IMR-90 (cell line): ENCODE measurements at places on chromosomes 3 and 15. TPM values are rescaled to one million over a fixed set of nuclear protein-coding genes. Genes with fewer than 3 reads are reported as not detected.

- no peaks in the 10 kb centered on the region for H3K36me3 ChIP-seq
- no peaks in the 10 kb centered on the region for H3K27me3 ChIP-seq
- DNase-seq, result no peak
- no peak overlapping the region for H3K4me3 ChIP-seq
- no peaks in the 10 kb centered on the region for H3K4me1 ChIP-seq
- no peak overlapping the region for H3K27ac ChIP-seq
Observed at GRCh38 chr3:15298504-15298903, 33.9 kb downstream of the SH3BP5 start.

DNA sequence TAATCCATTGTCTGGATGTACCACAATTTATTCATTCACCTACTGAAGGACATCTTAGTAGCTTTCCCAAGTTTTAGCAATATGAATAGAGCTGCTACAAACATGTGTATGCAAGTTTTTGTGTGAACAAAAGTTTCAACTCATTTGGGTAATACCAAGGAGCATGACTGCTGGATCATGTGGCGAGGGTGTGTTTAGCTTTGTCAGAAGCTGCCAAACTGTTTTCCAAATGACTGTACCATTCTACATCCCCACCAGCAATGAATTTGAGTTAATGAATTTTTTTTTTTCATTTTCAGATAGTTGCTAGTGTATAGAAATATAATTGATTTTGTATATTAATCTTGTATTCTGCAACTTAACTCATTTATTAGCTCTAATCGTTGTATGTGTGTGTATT lies 20.0 kb upstream of the ELP6 start:
- no peak overlapping the region for H3K27ac ChIP-seq
- no peaks in the 10 kb centered on the region for H3K36me3 ChIP-seq
- H3K4me3 ChIP-seq, result no peak overlapping the region
- peaks cover 10% of the 10 kb centered on the region for H3K27me3 ChIP-seq

DNA sequence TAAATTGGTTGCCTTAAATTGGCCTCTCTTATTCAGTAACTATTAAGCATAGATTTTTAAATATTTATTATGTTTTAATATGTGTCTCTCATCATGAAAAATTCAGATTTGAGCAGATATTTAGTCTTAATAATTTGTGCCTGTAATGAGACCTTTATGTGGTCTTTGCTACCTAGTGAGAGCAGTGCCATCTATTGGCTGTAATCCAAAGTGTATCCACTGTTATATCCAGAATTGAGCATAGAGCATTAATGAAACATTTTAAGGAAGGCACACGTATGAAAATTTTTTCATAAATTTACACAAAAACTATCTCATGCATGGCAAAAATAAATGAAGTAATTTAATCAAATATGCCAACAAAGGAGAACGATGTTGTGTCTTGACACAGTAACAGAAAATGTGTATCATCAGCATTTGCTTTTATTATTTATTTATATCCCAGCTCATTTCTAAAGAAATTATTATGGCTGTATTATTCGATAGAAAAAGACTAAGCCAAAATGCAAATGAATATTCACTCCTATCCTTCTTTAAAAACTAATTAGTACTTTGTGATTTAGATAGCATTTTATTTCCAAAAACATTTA lies 203.5 kb downstream of the RSRC1 start:
- no peaks in the 10 kb centered on the region for H3K36me3 ChIP-seq
- H3K4me1 ChIP-seq, result no peaks in the 10 kb centered on the region
- H3K4me3 ChIP-seq, result no peak overlapping the region
- no peak overlapping the region for H3K27ac ChIP-seq
- H3K27me3 ChIP-seq, result no peaks in the 10 kb centered on the region
- peak; percentile 7 for DNase-seq

GRCh38 chr3:188526057-188526456 lies 372.1 kb downstream of the LPP start:
- H3K27ac ChIP-seq, result peak overlapping the region; percentile 21; the same call in 1 of the 2 replicates
- no peak overlapping the region for H3K4me3 ChIP-seq
- peak; percentile 14 for DNase-seq
- H3K36me3 ChIP-seq, result peaks cover 12% of the 10 kb centered on the region
- peaks cover 15% of the 10 kb centered on the region for H3K4me1 ChIP-seq

DNA sequence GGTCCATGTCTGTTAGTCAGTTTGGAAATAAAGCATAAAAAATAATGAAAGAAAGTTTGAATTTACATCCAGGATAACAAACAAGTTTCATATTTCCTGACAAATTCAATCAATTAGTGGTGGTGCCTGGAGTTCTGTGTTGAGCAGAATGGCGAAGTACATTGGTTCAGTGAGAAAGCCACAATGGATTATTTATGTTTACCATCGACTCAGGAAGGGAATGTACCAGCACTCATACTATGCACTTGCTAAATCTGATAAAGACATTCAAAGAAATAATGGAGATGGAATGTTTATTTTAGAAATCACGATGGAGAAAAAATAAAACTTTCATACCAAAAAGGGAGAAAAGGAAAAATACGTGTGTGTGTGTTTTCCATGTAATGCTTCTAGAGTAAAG lies 45.3 kb upstream of the MME start:
- no peak overlapping the region for H3K4me3 ChIP-seq
- H3K36me3 ChIP-seq, result no peaks in the 10 kb centered on the region
- DNase-seq, result no peak
- H3K4me1 ChIP-seq, result 0 out of 2 replicates have a peak, but pooled peaks cover 2% of the 10 kb centered on the region
- no peak overlapping the region for H3K27ac ChIP-seq
- no peaks in the 10 kb centered on the region for H3K27me3 ChIP-seq

DNA sequence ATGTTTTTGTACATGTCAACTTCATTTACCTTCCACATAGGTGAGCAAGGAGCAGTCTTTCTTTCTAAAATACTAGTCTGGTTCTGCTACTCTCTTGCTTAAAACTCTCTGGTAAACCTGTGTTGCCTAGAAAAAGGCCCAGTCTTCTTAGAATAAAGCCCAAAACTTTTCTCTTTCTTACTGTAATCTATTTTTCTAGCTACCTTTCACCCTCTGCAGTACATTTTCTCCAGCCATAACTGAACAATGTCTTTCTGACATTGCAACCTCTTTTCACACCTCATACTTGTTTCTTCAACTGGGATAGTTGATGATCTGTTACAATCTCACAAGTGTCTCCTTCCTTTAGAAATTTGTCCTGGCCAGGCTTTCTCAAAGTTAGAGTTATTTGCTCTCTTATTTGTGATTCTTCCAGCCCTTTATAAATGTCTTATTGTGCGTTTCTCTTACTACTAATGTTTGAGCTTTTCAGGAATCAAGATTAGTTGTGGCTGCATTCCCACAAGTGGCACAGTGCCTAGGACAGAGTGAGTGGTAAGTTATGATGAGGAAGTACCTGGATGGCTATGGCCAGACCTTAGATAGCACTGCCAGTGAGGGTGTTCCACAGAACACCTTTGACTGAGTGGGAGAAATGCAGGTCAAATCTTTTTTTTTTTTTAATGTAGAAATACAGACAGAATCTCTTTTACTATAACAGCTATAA lies 313.4 kb upstream of the SATB1 start:
- H3K4me3 ChIP-seq, result no peak overlapping the region
- no peaks in the 10 kb centered on the region for H3K27me3 ChIP-seq
- no peak for DNase-seq
- no peaks in the 10 kb centered on the region for H3K36me3 ChIP-seq
- H3K4me1 ChIP-seq, result no peaks in the 10 kb centered on the region

GRCh38 chr3:49998326-49998725 lies 58.4 kb downstream of the RBM6 start:
- H3K4me1 ChIP-seq, result no peaks in the 10 kb centered on the region
- no peak overlapping the region for H3K4me3 ChIP-seq
- H3K27me3 ChIP-seq, result no peaks in the 10 kb centered on the region
- peaks cover 11% of the 10 kb centered on the region for H3K36me3 ChIP-seq

- no peak overlapping the region for H3K4me3 ChIP-seq
- DNase-seq, result peak; percentile 1
- H3K27ac ChIP-seq, result no peak overlapping the region
- H3K36me3 ChIP-seq, result 0 out of 2 replicates have a peak, but pooled peaks cover 3% of the 10 kb centered on the region
Observed at GRCh38 chr15:61906961-61907752, 153.1 kb downstream of the VPS13C start.

DNA sequence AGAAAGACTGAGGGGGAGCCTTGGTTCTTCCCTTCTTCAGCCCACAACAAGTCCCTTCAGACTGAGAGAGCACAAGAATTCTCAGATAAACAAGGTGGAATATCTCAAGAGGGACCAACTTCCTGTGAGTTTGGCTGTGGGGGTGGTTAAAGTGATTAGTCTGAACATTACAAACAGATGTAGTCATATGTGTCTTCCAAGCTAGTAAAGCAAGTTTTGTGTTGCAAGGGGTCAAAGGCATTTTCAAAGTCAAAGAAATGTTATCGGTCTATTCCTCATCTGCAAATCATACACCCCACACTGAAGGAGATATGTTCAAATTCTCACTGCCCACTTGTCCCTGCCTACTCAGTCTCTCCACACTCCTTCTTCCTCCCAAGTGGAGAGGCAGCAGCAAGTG lies 242.5 kb downstream of the FAM43A start:
- H3K36me3 ChIP-seq, result no peaks in the 10 kb centered on the region
- no peak overlapping the region for H3K4me3 ChIP-seq
- peak; percentile 61 for DNase-seq
- H3K27ac ChIP-seq, result peak overlapping the region; percentile 35; the same call in 1 of the 2 replicates

DNA sequence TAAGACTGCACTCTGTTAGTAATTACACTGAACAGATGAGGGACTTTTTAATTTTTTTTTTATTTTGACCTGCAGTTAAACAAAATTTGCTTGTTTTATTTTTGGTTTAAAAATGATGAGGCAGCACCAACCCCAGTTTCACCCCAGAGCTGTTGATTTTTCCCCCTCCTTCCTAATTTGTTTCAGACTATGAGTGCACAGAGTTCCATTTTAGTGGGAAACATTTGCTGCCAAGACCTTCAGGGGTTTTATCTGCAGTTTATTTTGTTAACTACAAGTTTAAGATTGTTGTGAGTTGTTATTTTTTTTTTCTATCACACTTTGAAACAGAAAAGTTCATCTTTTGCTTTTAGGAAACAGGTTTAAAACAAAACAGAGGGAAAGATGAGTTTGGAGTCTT lies 455.9 kb upstream of the NR2F2 start:
- no peaks in the 10 kb centered on the region for H3K27me3 ChIP-seq
- peaks cover 2% of the 10 kb centered on the region for H3K4me1 ChIP-seq
- H3K4me3 ChIP-seq, result no peak overlapping the region
- no peak for DNase-seq
- no peak overlapping the region for H3K27ac ChIP-seq

DNA sequence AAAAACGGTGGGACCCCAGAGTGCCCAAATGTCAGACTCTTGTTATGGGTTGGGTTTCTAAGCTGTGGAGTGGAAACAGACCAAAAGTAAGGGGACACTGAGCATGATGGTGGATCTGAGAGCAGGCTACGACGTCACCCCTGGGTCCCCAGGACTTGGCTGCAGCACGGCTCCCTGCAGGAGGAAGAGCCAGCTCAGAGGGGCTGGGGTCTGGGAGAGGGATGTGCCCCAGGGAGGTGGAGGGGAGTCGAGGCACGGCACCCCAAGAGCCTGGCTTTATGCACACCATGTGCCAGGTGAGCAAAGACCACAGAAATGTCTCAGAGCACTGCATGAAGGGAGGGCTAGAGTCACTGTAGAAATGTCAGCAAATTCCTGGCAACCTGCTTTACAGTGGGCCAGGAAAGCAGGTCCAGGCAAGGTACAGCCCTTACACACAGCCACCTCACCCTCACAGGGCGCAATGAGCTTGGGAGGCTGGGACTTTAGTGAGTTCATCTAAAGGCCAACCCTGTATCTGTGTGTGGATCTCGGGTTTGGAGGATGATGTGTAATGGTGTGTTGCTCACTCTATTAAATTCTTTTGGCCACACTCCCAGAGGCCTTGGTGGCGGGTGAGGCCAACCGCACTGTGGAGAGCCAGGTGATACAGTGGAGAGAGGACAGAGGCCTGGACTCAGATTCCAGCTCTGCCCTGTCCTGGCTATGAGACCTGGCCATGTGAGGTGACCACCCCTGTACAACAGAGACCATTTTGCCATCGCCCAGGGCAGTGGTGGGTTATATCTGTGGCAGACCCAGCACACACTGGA lies 14.1 kb downstream of the CTSH start:
- H3K4me1 ChIP-seq, result peaks cover 8% of the 10 kb centered on the region
- DNase-seq, result peak; percentile 92
- H3K27ac ChIP-seq, result no peak overlapping the region
- peaks cover 5% of the 10 kb centered on the region for H3K27me3 ChIP-seq
- peaks cover 6% of the 10 kb centered on the region for H3K36me3 ChIP-seq

DNA sequence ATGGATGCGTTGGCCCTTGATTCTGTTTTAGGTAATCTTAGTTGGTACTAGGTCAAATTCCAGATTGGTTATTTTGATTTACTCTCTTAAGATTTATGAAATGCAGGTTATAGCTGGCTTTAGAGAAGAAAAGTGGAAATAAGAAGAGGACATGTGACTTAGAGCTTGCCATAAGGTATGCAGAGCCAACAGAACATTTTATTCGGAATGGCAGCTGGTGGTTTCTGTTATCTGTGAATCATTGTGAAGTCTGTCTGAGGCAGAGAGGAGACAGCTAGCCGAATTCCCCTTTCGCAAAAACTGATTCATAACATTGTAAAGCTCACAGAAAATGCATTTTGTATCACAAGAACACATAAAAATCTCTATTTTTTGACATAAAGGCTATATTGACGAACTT lies 82.1 kb downstream of the FILIP1L start:
- H3K27ac ChIP-seq, result no peak overlapping the region
- no peaks in the 10 kb centered on the region for H3K27me3 ChIP-seq
- no peaks in the 10 kb centered on the region for H3K36me3 ChIP-seq
- no peak overlapping the region for H3K4me3 ChIP-seq

DNA sequence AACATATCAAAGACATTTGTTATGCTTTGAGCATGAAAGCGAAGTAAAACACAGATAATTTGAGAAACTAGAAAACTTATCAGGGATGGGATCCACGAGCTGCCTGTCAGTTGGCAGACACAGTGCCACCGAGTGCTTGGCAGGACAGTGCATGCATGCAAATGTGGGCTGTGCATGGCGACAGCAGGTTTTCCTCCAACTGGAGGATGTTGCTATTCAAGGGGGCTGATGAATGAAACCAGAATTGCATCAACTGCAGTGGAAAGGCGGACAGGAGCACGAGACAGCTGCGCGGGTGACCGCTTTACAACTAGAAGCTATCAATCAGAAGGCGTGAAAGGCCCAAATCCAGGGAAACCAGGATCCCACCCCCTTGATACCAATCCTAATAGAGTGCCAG lies 244.3 kb downstream of the NR2F2 start:
- no peaks in the 10 kb centered on the region for H3K27me3 ChIP-seq
- H3K27ac ChIP-seq, result no peak overlapping the region
- no peaks in the 10 kb centered on the region for H3K4me1 ChIP-seq
- no peak overlapping the region for H3K4me3 ChIP-seq
- no peak for DNase-seq

DNA sequence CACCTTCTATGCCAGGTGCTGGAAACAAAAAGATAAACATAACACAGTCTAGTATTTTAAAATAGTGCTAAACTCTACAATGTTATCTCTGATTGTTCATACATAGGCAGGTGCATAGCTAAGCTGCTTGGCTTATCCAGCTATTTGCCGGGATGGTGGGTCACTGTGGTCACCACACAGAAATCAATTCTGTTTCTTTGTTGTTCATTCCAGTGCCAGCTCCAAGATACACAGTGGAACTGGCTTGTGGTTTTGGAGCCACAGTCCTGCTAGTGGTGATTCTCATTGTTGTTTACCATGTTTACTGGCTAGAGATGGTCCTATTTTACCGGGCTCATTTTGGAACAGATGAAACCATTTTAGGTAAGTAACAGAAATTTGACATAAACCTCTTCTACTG lies 130.2 kb downstream of the IL1RAP start:
- no peak overlapping the region for H3K27ac ChIP-seq
- H3K36me3 ChIP-seq, result peaks cover 1% of the 10 kb centered on the region; the same call in 1 of the 2 replicates
- H3K27me3 ChIP-seq, result no peaks in the 10 kb centered on the region
- DNase-seq, result no peak
- no peaks in the 10 kb centered on the region for H3K4me1 ChIP-seq

The CATSPER2 gene
- 0.28 and 11.3 TPM in 2 replicates for total RNA-seq

The PRSS50 gene
- not detected in 2 replicates for total RNA-seq

The LSMEM2 gene
- total RNA-seq, result under 0.01 TPM in 2 replicates

The DNASE1L3 gene
- not detected in 2 replicates for total RNA-seq

The GOLGA8T gene
- not detected in 2 replicates for total RNA-seq

The LSAMP gene
- total RNA-seq, result 7.9 and 8.1 TPM in 2 replicates
